ENCODE measurements at places on chromosomes 16 and 17. TPM values are rescaled to one million over a fixed set of nuclear protein-coding genes. Genes with fewer than 3 reads are reported as not detected.

GRCh38 chr17:42053731-42054500 is 3.5 kb upstream of the C17orf113 start:
- DNase-seq: no peak

- no peak for DNase-seq
These were observed 141.8 kb downstream of the KATNIP start for GRCh38 chr16:27691721-27692120.

DNA sequence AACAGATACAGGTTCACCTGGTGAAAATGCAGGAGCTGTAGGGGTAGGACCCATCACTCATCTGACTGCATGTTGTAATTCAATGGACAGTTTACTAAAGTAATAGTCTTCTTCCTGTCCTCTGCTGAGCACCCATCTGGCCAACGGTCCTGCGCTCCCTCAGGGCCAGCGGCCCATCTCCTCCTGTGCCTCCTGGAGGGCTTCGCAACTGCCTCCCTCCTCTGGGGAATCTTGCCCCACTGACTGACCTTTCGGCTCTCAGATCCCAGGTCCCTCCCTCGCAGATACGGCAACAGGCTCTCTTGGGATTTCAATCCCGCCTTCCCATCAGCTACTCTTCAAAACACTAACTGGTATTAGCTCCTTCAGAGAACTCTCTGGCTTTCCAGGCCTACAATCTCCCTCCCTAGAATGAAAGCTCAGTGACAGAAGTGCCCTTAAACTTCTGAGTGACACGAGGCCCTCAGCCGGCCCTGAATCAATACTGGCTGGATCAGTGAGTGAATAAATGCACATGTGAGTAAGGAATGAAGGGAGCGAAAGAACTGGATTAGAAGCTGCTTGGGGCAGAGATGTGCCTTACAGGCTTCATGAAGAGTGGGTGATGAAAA is 1.3 kb downstream of the PEMT start:
- DNase-seq: no peak

DNA sequence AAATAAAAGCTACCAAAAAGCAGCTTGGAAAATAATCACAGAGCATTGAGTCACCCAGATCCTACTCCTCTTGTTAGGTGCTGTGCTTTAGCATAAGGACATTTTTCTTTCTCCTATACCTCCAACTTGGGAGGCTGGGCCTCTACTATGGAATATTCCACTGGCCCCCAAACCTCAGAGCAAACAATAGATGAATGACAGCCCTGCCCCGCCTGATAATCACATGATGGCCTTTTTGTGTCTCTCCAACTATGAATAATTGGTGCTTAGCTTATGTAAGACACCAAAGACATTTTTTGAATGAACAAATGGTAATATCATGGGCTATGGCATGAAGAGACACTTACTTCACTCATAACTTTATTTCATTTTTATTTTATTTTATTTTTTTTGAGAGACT is 250.2 kb downstream of the GRIN2A start:
- no peak for DNase-seq

- DNase-seq: no peak
These were observed 18.5 kb upstream of the APRT start for GRCh38 chr16:88830258-88830657.

Gene GALK1
- 22.0 TPM for total RNA-seq

GRCh38 chr17:68100000-68100641 is 64.6 kb downstream of the KPNA2 start:
- DNase-seq: no peak

- no peak for DNase-seq
These were observed 278.7 kb downstream of the FTO start for GRCh38 chr16:53982631-53983042.
